ENCODE measurements at places on chromosomes 4 and X. TPM values are rescaled to one million over a fixed set of nuclear protein-coding genes. Genes with fewer than 3 reads are reported as not detected.

DNA sequence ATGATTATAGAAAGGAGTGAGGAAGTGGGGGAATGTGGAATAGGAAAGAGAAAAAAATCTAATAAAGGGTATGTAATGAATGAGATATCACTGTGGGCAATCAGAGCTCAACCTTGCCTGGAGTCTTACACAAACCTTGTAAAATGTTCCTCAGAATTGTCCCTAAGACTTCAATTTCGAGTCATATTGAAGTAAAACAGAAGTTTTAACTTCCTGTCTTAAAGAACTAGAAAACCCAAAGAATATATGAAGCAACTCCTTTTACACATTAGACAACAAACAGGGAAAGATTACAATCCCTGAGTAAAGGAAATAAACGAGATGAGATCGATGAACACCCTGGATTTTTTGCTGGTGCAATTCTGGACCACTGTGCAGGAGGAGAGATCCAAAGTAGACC, 18.0 kb downstream of the CXCL2 start:
- no peak for DNase-seq

- no peak for DNase-seq
Observed at GRCh38 chrX:19602866-19603622, 87.7 kb upstream of the MAP3K15 start.

DNA sequence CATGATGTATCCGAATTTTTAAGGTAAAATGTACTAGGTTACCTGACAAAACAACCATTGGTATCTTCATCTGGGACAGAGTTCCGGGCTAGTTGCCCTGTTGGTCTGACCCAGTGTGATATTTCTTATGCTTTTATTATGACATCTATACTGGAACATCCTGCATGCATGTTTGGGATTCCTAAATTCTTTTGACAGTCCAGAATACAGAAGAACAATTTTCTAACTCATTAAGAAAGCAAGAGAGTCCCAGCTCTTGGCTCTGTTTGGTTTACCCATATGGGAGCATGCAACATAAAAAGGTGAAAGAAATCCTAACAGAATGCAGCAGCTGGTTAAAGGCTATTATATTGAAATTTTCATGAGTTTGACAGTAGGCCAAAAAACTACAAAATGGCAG, 247.7 kb upstream of the FTHL17 start:
- DNase-seq = no peak

Gene UGT2B17
- not detected for polyA plus RNA-seq

Gene UTP14A
- polyA plus RNA-seq = 1.9 TPM
